Activated CD4-positive, alpha-beta T cell treated with anti-CD3 and anti-CD28 coated beads, Interleukin-2, amount 10 ng/mL, durations not matched to agents 24 days and 14 days (primary cell): ENCODE measurements at places on chromosomes 4 and X.

DNA sequence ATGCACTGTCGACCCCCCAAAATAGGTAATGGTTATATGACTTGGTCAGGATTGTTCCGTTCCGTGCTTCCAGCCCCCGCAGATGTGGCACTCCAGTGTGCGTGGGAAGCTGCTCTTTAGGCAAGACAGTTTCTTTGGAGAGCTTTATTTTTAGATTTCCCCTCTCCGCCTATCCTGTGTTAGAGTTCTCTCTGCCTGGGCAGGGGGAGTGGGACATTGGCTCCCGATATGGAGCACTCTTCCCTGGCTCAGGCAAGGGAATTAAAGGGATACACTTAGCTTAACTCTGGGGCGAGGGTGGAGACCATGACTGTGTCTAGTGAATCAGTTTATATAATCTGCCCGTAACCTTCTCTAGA lies 36.0 kb downstream of the DLG3 start:
- peaks cover 4% of the 10 kb centered on the region for H3K4me1 ChIP-seq
- DNase-seq, result no peak
- H3K27ac ChIP-seq, result no peak overlapping the region
- no peak overlapping the region for H3K4me3 ChIP-seq

DNA sequence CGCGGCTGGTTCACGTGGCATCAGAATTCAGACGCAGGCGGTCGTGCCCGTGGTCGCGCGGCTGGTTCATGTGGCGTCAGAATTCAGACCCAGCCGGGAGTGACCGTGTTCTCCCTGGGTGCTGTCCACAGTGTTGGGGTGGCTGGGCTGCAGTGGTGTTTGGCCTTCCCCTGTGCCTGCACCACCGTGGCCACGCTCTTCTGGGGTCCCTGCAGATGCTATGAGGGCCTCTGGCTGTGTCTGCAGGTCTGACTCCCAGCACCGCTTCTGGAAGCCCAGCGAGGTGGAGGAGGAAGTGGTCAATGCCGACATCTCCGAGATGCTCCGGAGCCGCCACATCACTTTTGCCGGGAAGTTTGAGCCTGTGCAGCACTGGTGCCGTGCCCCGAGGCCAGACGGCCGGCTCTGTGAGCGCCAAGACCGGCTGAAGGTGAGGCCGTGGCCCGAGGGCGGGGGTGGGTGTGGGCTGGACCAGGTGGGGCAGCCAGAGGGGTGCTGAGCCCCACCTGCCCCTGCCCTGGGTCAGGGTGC lies 26.4 kb downstream of the NKX1-1 start:
- no peak overlapping the region for H3K27ac ChIP-seq
- H3K4me1 ChIP-seq, result no peaks in the 10 kb centered on the region
- no peaks in the 10 kb centered on the region for H3K27me3 ChIP-seq
- no peak for DNase-seq

DNA sequence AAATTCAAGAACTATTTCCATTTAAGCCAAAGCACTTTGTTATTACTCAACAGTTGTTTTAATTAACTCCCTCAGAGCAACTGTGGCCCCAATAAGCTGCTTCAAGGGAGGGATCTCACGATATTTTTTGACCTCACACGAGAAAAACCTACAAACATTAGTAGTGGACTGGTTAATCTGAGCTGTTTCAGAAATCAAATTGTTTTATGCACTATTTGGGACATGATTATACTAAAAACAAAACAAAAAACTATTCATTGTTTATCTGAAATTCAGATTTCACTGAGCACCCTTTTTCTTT lies 74.3 kb downstream of the DCHS2 start:
- H3K4me1 ChIP-seq, result peaks cover 8% of the 10 kb centered on the region
- H3K36me3 ChIP-seq, result no peaks in the 10 kb centered on the region
- peaks cover 52% of the 10 kb centered on the region for H3K27me3 ChIP-seq
- no peak for DNase-seq
- peak overlapping the region; percentile 3 for H3K4me3 ChIP-seq

DNA sequence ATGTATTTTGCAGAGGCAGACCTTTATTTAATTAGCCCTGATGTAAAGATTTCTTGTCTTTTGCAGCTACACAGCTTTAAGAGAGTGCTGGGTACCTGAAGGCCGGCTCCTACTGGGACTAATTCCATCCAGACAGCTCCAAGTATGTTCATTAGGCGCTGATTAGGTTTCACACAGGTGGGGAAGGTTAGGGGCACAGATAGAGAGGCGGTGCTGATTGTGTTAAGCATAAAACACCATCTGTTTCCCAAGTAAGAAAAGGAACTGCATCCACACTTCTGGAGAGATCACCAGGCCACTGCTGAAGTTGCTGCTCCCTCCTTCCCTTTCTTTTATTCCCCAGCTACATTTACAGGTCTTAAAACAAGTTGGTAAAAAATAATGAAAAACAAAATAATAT lies 349.5 kb downstream of the ZIC3 start:
- H3K36me3 ChIP-seq, result no peaks in the 10 kb centered on the region
- H3K27ac ChIP-seq, result no peak overlapping the region
- no peaks in the 10 kb centered on the region for H3K4me1 ChIP-seq
- DNase-seq, result no peak

- no peak overlapping the region for H3K4me3 ChIP-seq
- H3K36me3 ChIP-seq, result no peaks in the 10 kb centered on the region
- no peak for DNase-seq
- no peak overlapping the region for H3K27ac ChIP-seq
- H3K4me1 ChIP-seq, result no peaks in the 10 kb centered on the region
Measured at GRCh38 chr4:182698212-182698611, 219.0 kb downstream of the DCTD start.

- no peak overlapping the region for H3K27ac ChIP-seq
- H3K36me3 ChIP-seq, result no peaks in the 10 kb centered on the region
- no peaks in the 10 kb centered on the region for H3K4me1 ChIP-seq
- H3K27me3 ChIP-seq, result peaks cover 2% of the 10 kb centered on the region
Measured at GRCh38 chr4:154230091-154230490, 261.5 kb downstream of the DCHS2 start.

GRCh38 chr4:68569466-68570121 lies 6.5 kb downstream of the UGT2B17 start:
- H3K4me3 ChIP-seq, result no peak overlapping the region
- H3K27me3 ChIP-seq, result no peaks in the 10 kb centered on the region
- no peak overlapping the region for H3K27ac ChIP-seq
- DNase-seq, result no peak
- H3K4me1 ChIP-seq, result no peaks in the 10 kb centered on the region
- no peaks in the 10 kb centered on the region for H3K36me3 ChIP-seq

- no peak for DNase-seq
- H3K4me1 ChIP-seq, result peaks cover 2% of the 10 kb centered on the region
- H3K27me3 ChIP-seq, result no peaks in the 10 kb centered on the region
- no peak overlapping the region for H3K4me3 ChIP-seq
- H3K27ac ChIP-seq, result no peak overlapping the region
Measured at GRCh38 chrX:47814851-47815250, 21.9 kb upstream of the ZNF81 start.

DNA sequence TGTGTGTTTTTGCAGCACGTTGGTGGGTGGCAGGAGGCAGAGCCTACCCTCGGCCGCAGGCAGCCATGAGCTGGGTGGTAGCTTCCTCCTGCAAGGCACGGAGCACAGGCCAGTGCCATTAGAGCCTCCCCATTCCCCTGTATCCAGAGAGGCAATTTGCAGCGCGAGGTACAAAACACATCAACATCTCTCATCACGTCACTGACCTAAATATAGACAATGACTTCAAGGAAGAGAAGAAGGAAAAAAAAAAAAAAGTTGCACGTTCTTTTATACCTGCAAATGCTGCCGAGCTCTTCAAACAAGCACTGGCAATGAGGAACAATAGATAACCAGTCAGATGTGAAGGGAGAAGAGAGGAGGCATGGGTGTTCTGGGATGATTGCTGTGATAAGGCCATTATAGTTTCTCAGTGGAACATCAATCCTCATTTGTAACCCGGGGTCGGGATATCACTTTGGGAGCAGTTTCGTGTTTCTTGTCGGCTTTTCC lies 159.9 kb downstream of the MGST2 start:
- H3K27ac ChIP-seq, result no peak overlapping the region
- no peak overlapping the region for H3K4me3 ChIP-seq
- no peaks in the 10 kb centered on the region for H3K36me3 ChIP-seq

DNA sequence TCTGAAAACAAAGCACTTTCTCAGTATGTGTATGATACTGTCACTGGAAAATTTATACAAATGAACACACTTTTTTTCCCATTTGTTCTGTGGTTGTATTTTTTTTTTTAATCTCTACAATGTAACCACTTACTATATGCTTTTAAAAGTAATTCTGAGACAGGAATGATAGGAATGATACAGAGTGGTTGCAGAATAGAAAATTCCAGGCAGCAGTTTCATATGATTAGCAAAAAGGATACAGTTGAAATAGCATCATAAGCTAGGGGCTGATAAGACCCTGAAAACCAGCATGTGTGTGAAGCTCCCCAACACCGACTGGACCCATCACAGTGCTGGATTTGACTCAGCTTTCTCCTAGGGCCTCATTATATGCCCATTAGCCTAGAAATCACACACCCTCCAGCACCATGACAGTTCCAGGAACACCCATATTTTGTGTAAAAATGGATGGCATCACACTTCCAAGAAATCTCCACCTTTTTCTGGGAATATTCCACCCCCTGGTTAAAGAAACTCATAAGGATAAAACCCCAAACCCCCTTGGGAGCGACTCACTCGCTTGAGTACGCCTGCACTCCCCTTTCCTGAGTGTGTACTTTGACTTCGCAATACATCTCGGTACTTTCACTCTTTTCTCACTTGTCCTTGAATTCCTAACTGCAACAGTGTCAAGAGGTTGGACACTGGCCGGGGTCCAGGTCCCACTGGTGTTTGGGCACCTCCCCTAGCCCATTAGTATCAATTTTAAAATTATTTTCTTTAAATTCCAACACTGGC lies 77.4 kb upstream of the AGA start:
- no peaks in the 10 kb centered on the region for H3K27me3 ChIP-seq
- no peak for DNase-seq
- no peak overlapping the region for H3K27ac ChIP-seq
- H3K36me3 ChIP-seq, result no peaks in the 10 kb centered on the region
- H3K4me1 ChIP-seq, result no peaks in the 10 kb centered on the region
